ENCODE measurements at places on chromosomes 6 and 20.

DNA sequence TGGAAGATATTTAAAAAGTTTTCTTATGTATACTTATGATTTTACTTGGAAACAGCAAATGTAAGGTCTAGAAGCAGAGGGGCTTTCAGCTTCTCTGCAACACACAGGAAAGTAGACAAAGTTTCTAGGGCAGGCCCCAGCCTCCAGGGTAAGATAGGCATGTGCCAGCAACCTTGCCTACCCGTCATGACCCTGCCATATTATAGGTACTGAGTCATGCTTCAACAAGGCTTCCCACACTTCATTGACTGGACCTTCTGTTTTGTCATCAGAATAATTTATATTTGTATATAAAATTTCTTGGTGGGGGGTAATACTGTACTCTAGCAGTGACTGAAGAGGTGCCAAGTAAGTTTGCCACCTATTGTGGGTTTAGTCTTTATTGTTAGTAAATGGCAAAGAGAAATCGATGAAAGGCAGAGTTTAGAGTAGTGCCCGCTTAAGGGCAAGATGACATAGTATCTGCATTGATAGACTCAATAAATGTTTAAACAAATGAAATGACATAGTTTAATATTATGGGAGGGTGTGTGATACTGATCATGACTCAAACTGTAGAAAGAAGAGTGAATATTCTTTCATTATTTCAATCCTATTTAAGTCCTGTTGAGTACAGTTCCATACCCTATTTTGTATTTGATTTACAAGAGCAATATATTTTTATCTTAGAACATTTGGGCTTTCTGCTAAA is 95.6 kb downstream of the JARID2 start:
- DNase-seq, result no peak

- no peak for DNase-seq
Measured at GRCh38 chr6:54307439-54307910, 766 bp upstream of the TINAG start.

DNA sequence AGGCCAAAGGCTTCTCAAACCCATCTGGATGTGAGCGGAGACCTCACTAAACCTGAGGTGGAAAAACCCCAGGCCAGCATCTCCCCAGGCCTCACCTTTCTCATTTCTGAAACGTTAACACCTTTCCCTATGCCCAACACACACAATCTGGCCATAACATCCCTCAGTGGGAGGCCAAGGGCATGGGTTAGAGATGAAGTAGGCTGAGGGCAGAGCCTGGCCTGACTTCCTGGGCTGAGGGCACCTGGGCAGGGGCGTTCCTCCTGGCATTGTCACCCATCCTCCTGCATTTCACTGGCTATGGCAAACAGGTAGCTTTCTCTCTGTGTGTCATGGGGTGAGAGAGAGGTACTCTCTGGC is 8.4 kb downstream of the MOCS1 start:
- DNase-seq, result no peak

DNA sequence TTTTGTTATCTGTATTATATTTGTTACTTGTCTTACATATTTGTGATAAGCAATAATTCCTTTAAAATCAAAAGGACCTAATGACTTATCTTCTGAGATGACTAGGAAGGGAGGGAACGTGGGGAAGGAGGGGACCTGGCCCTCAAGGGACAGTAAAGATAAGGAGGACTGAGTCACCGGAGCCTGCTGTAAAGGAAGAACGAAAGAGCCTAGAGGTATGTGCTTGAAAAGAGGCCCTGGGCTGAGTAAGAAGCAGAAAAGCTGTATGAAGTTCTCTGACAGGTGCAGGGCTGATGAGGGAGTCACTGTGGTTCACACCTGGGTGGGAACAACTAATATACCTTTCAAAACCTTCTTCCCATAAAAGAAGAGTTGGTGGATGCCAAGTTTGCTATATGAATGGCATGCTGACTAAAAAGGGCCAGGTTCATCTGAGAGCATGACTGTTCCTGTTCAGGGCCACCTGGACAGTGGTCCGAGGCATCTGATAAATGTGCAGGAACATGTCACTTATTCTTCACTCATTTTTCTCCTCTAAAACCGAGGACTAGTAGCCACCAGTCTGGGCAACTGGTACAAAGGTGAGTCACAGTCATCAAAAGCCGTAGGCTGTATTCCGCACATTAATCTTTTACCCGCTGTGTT is 111.3 kb downstream of the TNFAIP3 start:
- no peak for DNase-seq

DNA sequence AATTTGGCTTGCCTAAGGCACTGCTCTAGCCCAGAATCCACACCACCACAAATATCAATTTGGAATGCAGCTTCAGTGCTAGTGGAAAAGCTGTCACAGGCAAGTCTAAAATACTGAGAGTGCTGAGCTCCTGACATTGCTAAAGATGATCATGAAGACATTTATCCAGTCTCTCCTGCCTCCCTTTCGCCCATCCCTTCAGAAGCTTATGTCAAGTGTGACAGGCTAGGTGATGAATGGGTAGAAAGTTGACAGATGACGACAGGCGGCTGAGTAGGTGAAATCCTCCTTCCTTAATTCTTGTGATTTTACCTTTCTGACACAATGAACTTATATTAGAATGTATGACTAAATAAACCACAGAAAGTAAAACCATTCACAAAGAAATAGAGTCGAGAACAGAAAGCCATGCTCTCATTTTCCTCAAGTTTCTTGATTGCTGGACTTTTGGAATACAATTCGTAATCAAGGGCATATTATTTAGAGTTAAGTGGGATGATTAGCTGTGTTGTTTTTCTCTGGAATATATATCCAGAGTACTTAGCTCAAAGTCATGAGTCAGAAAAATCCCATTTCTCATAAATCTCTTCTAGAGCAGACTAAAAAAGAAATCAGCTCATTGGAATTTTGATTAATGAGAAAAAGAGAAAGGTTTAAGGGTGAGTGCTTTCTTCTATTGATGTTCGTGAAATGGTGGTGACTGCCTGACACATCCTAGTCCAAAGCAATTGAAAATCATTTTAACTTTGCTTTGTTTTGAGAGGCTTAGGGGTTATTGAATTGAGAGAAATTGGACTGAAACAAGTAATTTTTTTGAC is 1228.2 kb upstream of the CITED2 start:
- no peak for DNase-seq

GRCh38 chr6:18309046-18309445 is 44.7 kb upstream of the DEK start:
- DNase-seq, result no peak

All from gastrocnemius medialis (tissue), 4 donors.